ENCODE measurements at places on chromosomes 1 and 21.

DNA sequence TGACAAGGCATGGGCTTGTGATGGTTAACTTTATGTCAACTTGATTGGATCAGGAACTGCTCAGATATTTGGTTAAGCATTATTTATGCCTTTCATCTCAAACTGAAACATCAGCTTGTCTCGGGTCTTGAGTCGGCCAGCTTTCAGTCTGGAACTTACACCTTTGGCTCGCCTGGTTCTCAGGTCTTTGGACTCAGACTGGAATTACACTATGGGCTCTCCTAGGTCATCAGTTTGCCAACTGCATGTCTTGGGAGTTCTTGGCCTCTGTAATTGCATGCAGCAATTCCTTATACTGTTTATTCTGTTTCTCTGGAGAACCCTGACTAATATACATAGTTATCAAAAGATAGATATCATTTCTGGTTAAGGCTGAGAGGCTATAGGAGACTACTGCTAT is 653.7 kb downstream of the ADGRL2 start:
- no peak for DNase-seq

DNA sequence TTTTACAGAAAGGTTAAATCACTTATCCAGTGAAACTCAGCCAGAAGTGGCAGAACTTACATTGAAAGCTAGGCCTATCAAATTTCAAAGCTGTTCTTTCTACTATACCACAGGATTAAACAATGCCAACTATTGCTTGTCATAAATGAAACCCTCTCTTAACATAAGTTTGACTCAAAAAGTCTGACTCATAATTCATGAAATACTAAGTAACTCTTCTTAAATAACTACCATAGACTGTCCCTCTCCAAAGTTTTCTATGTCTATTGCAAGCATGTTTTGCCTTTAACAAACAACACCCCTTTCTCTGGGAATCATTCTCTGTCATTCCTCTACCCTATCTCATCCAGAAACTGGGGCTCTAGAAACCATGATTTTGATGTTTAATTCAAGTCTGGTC is 109.5 kb upstream of the UBE2U start:
- no peak for DNase-seq

DNA sequence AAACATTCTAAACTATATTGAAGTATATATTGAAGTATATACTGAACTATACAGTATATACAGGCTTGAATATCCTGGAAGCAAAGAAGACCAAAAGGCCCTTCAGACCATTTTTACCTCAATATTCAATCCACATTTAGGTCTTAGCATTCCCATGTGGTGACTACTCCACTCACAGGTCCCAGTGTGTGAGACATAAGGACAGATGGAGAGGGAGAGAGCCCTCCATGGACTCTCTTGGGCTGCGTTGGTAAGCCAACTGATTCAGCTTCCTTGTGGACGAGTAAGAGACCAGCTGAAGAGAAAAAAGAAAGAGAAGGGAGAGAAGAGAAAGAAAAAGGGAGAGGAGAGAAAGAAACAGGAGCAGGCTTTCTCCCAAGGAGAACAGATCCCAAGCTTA is 37.3 kb upstream of the ZRANB2 start:
- no peak for DNase-seq

- no peak for DNase-seq
These were observed 50.9 kb upstream of the NR5A2 start for GRCh38 chr1:199976496-199977144.

GRCh38 chr1:58104960-58105359 is 441.6 kb downstream of the OMA1 start:
- DNase-seq = no peak

GRCh38 chr1:183515002-183515689 is 42.8 kb downstream of the SMG7 start:
- no peak for DNase-seq

GRCh38 chr1:13774121-13774520 is 74.1 kb downstream of the PRDM2 start:
- no peak for DNase-seq

DNA sequence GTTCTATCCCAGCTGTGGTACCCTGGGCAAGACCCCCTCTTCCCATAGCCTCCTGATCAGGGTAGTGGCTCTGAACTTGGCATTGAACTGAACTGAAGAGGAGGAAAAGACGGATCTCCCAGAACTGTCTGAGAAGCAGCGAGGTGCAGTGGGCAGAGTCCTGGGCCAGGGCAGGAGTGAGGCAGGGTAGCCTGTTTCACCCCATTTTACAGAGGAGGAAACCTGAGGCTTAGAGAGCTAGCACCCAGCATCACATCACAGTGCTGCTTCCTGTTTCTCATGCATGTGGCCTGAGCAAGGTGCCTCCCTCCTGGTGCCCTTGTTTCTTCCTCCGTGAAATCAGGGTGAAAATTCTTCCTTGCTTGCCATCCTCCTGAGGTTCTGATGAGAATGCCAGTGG is 17.1 kb downstream of the ZNF362 start:
- DNase-seq = no peak

DNA sequence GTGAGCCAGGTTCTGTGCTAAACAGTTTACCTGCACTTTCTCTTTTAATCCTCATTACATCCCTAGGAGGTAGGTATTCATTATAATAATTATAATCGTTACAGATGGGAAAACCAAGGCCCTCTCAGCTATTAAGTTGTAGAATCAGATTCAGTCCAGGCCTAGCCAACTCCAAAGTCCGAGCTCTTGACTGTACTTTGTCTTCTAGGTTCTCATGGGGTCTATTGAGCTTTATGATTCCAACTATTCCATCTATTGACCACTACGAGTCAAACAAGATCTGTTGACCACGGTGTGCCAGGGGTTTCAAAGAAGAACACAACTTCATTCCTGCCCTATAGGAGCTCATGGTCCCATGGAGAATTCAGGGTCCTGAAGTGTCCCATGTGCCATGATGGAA is 2.0 kb downstream of the IFNLR1 start:
- DNase-seq = no peak

GRCh38 chr1:11731691-11732283 is 4.1 kb upstream of the AGTRAP start:
- DNase-seq = no peak

- no peak for DNase-seq
These were observed 66.9 kb downstream of the CDC7 start for GRCh38 chr1:91567583-91567982.

- no peak for DNase-seq
These were observed 36.3 kb upstream of the RAP1GAP start for GRCh38 chr1:21705303-21705980.

- DNase-seq = no peak
These were observed 18.5 kb downstream of the CLDN14 start for GRCh38 chr21:36461277-36461917.

DNA sequence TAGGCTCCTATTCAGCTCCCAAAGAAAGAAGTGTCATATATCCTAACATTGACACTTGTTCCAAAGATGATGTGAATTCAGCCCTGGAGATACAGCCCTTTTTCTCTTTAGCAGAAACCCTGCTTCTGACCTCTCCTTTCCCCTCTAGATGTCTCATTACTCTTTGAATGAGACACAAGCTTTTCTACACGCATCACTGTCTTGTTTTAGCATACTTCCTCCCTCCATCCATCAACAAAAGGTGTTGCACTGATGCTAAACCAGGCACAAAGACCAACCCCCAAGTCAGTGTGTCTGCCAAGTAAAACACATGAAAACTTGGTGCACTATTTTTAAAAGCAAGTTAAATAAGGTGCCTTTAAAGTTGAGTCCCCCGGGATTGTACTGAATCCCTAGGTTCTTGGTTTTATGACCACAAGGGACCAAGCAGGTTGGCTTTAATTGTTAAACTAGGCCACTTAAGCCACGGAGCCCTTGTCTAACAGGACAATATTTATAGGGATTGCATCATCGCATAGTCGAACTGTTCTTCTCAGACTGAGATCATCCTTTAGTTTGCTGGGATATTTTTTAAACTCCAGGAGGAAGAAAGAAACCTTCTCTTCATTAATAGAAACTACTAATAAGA is 101.0 kb upstream of the GUCA2B start:
- DNase-seq = no peak

- no peak for DNase-seq
These were observed 858.3 kb upstream of the TMPRSS15 start for GRCh38 chr21:19261731-19262376.

DNA sequence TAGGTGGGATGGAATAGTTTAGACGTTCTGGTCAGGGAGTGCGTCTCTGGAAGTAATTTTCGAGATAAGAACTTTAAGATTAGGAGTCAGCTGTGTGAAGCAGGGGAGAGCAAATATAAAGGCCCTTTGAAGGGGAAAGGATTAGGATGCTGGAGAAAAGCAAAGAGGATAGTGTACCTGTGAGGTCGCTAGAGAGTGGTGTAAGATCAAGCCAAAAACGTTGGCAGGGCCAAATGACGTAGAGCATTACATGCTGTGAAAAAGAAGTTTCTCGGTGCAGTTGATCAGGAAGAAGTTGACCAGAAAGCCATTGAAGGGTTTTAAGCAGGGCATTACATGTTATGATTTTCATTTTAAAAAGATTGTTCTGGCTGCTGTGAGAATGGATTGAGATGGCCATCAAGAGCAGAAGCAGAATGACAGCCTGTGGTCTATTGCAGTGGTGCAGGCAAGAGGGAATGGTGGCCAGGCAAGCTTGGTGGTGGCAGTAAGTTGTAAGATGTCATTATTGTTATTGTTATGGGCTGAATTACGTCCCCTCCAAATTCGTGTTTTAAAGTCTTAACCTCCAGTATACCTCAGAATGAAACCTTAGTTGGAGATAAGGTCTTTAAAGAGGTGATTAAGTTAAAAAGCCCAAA is 113.6 kb upstream of the KIF26B start:
- DNase-seq = no peak

GRCh38 chr1:35575416-35575958 is 2.4 kb downstream of the TFAP2E start:
- no peak for DNase-seq

DNA sequence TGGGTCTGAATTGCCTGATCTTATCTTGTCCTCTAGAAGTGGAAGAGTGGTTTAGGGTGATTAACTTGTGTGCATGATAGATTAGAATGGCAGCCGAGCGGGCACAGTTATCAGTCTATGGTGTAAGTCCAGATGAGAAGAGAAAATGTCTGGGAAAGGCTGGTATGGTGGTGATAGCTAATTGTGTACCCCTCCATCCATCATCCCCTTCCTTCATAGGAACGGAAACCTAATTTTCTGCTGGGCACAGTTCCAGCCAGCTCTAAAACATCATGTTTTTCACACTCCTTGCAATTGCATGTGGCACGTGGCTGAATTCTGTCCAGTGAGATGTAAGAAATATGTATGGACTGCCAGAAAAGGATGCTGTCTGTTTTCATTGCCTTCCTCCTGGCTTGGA is 40.9 kb upstream of the ZP4 start:
- no peak for DNase-seq

GRCh38 chr1:16068356-16069270 is 4.8 kb downstream of the FAM131C start:
- no peak for DNase-seq

DNA sequence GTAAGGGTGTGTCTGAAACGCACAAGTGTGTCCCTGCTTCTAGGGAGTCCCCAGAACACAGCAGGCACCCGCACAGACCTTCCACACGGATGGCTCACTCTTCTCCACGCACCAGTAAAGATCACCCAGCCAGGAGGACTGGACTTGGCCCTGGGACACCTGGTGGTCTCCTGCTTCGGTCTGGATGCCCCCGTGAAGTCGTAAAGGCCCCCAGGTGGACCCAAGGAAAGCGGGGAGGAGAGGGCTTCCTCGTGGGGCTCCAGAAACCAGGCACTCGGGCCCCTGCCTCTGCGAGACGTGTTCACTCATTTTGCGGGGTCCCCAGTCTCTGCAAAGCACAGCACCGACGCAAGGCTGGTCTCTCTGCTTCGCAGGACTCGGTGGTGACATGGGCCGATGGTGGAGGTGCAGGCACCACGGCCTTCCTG is 20.2 kb upstream of the COL6A2 start:
- no peak for DNase-seq

DNA sequence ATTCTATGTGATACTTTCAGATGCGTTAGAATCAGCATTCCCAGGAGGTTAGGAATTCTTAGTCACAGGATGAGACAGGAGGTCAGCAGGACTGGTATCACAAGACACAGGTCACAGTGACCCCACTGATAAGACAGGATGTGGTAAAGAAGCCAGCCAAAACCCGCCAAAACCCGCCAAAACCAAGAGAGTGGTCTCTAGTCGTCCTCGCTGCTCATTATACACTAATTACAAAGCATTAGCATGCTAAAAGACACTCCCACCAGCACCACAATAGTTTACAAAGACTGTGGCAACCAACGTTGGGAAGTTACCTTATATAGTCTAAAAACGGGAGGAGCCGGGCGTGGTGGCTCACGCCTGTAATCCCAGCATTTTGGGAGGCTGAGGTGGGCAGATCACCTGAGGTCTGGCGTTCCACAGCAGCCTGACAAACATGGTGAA is 13.9 kb upstream of the ACTA1 start:
- no peak for DNase-seq

GRCh38 chr21:14553422-14553821 is 7.3 kb upstream of the SAMSN1 start:
- no peak for DNase-seq

All from NCI-H187 (cell line).